ENCODE measurements at places on chromosomes 7 and 10.

GRCh38 chr10:67302701-67303100 is 376.9 kb downstream of the LRRTM3 start:
- no peak for DNase-seq

DNA sequence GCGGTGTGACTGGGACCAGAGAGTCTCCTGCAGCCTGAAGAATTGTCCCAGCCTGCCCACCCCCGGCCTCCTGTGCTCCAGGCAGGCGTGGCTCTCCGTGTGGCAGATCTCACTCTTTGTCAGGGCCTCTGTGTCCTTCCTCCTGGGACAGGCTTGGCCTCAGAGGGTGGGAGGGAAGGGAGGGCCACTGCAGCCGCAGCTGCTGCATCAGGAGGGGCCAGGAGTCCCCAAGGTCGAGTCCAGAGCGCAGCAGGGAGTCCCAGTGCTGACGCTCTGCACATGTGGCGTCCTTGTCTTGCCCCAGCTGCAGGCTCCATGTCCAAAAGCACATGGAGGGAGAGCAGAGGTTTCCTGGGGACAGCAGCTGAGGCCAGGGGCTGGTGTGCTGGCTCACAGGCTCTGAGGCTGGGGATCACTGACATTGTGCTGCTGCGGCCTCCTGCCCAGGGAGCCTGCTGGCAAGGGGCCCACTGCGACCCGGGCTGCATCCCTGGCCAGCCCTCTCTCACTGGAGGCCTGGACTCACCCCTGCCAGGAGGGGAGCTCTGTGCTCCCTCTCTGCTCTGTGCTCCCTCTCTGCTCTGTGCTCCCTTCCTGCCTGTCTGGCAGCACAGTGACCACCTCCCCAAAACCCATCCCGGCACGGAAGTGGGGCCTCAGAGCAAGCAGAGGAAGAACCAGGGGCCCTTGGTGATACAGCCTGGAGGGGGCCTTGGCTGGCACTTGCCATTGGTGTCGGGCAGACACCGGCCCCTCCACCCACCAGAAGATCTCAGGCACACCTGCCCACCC is 114.6 kb upstream of the RET start:
- no peak for DNase-seq

DNA sequence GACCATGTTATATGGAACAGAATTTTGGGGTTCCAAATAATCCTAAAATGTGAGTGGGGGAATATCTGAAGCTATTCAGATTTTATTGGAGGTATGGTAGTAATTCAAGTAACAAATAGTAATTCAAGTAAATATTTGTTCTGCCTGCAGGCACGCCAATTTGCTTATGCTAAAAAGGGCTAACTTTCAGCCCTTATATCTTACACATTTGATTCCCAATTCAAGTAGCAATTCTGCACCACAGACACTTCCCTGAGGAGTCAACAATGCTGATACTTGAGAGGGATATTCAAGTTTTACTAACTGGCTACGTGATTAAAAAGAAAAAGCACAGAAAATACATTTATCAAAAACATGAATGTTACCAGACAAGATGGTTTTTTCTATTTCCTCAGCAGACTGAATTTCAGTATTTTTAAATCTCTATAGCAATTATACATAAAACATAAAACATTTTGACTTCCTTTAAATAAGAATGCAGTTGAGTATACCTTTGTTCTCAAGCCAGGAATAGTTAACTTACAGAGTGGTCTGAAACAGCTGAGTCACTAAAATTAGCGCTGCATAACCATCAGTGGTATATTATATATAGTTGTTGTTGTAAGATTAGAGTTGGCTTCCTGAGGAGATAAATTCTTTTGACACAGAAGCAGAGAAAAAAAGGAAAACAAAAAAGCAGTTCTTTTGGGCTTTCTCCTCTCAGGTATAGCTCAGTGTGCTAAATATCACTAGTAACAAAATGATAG is 33.9 kb downstream of the MTPN start:
- no peak for DNase-seq

DNA sequence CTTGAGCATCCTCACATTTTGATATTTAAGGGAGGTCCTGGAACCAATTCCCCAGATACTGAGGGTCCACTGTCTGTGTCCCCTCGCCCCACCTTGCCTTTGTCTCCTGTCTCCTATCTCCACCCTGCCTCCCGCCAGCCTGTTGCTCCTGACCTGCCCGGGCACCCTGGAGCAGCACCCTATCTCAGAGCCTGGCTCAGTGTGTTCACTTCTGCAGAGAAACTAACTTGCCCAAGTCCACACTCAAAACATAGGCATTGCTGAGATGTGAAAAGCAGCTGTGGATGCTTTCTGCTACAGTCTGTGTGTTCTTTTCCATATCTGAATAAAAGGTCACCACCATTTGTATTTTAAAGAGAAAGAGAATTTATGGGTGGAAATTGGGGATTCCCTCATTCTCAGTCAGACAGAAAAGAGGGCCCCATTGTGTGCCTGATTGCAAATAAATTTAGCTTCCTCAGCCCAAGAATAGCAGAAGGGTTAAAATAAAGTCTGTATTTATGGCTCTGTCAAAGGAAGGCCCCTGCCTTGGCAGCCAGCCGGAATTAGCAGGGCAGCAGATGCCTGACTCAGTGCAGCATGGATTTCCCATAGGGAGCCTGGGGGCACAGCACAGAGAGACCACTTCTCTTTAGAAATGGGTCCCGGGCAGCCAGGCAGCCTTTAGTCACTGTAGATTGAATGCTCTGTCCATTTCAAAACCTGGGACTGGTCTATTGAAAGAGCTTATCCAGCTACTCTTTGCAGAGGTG is 161.3 kb downstream of the EGFR start:
- DNase-seq: no peak

DNA sequence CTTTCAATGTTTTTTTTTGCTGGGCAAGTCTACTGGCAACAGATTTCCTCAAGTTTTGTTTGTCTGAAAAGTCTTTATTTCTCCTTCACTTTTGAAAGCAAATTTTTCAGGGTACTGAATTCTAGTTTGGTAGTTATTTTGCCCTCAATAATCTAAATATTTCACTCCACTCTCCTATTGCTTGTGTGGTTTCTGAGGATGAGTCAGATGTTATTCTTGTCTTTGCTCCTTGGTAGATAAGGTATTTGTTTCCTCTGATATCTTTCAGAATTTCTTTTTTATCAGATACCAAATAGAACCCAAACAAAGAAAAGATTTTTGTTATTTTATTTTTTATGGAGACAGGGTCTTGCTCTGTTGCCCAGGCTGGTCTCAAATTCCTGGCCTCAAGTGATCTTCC is 99.2 kb upstream of the MALRD1 start:
- DNase-seq: no peak

- no peak for DNase-seq
Measured at GRCh38 chr10:70513848-70514309, 35.3 kb downstream of the PALD1 start.

DNA sequence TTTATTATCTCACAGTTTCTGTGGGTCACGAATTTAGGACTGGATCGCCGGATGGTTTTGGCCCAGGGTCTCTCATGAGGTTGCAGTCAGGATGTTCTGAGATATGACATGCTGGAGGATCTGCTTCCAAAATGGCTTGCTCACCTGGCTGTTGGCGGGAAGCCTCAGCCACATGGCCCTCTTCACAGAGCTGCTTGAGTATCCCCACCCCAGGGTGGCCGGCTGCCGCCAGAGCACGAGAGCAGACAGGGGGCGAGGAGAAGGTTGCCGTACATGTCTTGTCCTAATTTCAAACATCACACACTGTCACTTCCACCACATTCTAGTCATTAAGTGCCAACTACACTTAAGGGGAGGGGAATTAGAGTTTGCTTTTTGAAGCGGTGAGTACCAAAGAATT is 365.8 kb downstream of the FGFR2 start:
- no peak for DNase-seq

DNA sequence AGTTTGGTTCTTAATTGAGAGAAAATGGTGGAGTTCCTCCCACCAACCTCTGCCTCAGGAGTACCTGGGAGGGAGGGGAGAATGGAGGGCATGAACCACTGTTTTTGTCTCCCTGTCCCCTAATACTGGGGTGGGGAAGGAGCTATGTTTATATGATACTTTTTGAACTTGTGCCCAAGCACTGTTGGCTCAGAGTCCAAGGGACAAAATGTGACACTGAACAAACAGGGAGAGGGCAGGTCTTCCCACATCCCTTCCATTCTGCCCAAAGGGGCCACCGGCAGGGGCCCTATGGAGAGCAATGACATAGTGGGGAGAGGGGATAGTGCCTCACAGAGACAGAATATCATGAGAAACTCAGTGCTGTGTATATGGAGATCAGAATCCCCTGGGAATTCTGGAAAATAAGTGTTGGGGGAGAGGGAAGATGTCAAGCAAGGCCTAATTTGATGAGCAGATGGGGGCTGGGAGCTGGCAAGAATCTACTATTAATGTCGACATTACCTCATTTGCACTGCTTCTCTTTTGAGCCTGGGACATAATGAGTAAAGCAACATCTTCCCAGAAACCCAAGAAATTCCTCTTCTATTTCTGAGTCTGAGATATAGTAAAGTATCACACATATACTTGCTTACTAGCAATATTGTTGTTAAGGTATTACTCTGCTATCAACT is 180.6 kb downstream of the CYP26A1 start:
- no peak for DNase-seq

- no peak for DNase-seq
Measured at GRCh38 chr7:131104596-131105293, 222.9 kb upstream of the MKLN1 start.

- no peak for DNase-seq
Measured at GRCh38 chr10:60009276-60009675, 102.9 kb upstream of the CCDC6 start.

DNA sequence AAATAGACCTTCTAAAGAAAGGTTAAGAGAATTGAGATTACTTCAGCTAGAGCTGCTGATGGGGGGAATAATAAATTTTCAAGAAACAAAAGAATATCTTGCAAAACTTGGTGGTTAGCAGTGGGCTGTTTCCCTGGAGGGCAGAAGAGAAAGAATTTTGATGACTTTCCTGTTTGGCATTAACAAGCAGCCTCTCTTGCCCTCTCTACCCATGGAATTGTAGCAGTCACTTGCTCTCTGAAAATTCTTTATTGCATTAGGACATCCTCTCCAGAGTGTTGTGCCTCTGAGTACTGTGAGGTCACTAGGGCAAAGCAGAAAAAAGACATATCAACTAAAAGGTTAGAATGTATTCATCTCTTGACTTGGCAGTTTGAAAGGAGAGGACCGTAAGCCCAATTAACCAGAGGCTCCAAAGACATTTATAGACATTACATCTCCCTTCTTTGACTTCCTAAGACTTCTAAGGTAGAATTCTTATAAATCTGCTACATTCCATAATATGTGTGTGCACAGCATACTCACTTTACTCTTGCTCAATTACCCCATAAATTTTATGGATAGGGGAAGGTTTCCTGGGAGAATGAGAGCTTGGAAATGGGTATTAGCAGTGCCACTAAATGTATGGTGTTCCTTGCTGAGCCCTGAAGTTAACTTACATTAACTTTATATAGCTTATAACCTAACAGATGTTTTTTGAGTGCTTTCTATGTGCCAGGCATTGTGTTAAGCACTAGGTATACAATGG is 215.3 kb downstream of the KIF20B start:
- DNase-seq: no peak

GRCh38 chr10:101414034-101414433 is 60.1 kb downstream of the BTRC start:
- DNase-seq: no peak

- DNase-seq: no peak
Measured at GRCh38 chr7:40175725-40176510, 41.1 kb downstream of the SUGCT start.
